Uterus (tissue), 4 donors: ENCODE measurements at places on chromosomes 3 and 15.

DNA sequence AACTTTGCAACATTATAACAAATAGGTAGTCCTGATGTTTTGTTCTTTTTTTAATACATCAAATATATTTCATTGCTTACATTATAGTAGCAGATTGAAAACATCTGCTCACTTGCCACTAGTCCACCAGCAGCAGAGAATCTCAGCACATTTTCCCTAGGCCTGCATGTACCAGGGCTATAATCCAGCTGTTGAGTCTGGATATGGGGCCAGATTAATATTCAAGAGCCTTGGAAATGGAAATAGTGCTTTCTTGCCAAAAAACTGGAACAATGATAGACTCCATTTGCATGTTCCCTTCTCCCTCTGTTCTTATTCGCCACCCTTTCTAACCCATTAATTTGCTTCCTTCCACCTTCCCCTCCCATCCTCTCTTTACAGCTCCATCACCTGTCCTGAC lies 288.0 kb downstream of the EPHA3 start:
- H3K27ac ChIP-seq = no peak overlapping the region
- no peaks in the 10 kb centered on the region for H3K4me1 ChIP-seq
- no peak overlapping the region for H3K4me3 ChIP-seq

DNA sequence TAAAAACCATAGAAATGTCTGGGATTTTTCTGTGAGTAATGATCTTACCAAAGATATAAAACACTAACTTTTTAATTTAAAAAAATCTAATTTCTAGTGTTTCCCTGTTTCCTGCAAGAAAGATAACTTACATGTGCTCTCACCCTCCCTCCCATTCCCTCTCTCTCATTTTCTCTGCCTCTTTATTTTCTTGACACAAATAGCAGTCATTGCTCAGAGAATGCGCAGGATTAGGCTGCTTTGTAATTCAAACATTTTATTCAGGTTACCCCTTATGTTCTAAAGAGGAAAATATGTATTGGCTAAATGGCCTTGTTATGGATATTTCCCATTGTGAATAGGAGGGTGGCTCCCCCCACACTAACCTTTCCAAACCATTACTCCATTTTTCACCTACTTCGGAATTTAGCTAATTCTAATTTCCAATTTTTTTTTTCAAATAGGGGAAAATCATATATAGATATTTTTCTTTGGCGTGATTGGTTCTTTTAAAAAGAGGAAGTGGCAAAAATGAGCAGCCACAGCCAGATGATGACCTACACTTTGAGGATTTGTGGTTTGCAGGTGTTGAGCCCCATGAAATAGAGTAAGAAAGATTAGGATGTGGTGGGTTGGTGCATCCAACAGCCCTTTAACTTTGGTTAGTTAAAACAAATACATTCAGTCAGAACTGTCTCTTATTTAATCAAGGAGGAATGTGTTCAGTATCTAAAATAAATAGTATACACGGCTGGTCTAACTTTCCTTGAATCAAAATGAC lies 554.4 kb downstream of the IGSF11 start:
- no peaks in the 10 kb centered on the region for H3K27me3 ChIP-seq
- no peak overlapping the region for H3K4me3 ChIP-seq
- no peak overlapping the region for H3K27ac ChIP-seq

DNA sequence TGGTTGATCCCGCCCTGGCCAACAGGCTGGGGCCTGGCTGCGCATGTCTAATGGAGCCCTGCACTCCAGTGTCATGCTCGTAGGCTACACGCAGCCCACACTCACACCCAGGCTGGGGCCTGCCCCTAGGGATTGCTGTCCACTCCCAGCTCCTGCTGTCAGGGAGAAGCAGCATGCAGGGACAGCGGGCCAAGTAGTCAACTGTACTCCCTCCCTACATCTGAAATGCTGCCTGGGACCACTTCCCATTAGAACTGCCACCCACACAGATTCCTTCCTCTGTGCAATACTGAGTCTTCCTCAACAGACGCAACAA lies 16.1 kb downstream of the ALS2CL start:
- DNase-seq = peak; percentile 37
- H3K4me3 ChIP-seq = no peak overlapping the region
- H3K27me3 ChIP-seq = no peaks in the 10 kb centered on the region
- no peaks in the 10 kb centered on the region for H3K4me1 ChIP-seq
- H3K27ac ChIP-seq = peak overlapping the region; percentile 18

DNA sequence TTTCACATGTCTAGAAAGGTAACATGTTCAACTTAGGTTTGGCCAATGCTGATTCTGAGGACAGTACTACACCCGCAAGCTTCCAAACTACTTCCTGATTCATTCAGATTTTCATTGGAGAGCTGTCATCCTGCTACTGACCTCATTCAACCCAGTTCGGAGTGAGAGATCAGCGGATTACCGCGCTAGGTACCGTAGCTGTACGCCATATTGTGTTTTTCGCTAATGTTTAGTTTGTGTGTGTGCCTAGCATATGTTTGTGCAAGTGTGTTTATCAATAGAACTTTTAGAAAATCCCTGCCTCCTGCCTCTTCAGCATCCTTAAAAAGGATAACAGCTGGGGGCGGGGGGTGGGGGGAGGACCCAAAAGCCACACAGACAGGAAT lies 1.1 kb downstream of the ZBTB20 start:
- H3K36me3 ChIP-seq = no peaks in the 10 kb centered on the region
- peak; percentile 38 for DNase-seq
- peaks cover 8% of the 10 kb centered on the region for H3K4me1 ChIP-seq
- H3K4me3 ChIP-seq = peak overlapping the region; percentile 77

- H3K4me3 ChIP-seq = no peak overlapping the region
- no peaks in the 10 kb centered on the region for H3K36me3 ChIP-seq
- no peaks in the 10 kb centered on the region for H3K4me1 ChIP-seq
- no peaks in the 10 kb centered on the region for H3K27me3 ChIP-seq
These were observed 74.1 kb upstream of the POMGNT2 start for GRCh38 chr3:43180027-43180426.
